ENCODE measurements at places on chromosomes 2 and 18. TPM values are rescaled to one million over a fixed set of nuclear protein-coding genes. Genes with fewer than 3 reads are reported as not detected.

The NDC80 gene
- total RNA-seq = 4.5 TPM

The SIX3 gene
- total RNA-seq = 1.2 TPM

The AGFG1 gene
- total RNA-seq = 73.0 TPM

The SLC8A1 gene
- 187 TPM for total RNA-seq

The RGPD4 gene
- total RNA-seq = not detected

The HDHD2 gene
- 23.6 TPM for total RNA-seq

The TANK gene
- 66.9 TPM for total RNA-seq

The CIB4 gene
- total RNA-seq = not detected

The DPYSL5 gene
- 101 TPM for total RNA-seq

The SOCS6 gene
- total RNA-seq = 53.4 TPM

The ELOA2 gene
- not detected for total RNA-seq

The PLCD4 gene
- total RNA-seq = 1.2 TPM

The ALK gene
- total RNA-seq = 2.0 TPM

The C1QL2 gene
- total RNA-seq = 0.41 TPM

The ASXL3 gene
- total RNA-seq = 87.2 TPM

The ITPRID2 gene
- 31.4 TPM for total RNA-seq

The YWHAQ gene
- 701 TPM for total RNA-seq

The DRC1 gene
- 9.0 TPM for total RNA-seq

The VIL1 gene
- total RNA-seq = not detected

The HRH4 gene
- not detected for total RNA-seq

The IMPA2 gene
- total RNA-seq = 2.9 TPM

The RASGRP3 gene
- 7.7 TPM for total RNA-seq

The SPC25 gene
- 5.3 TPM for total RNA-seq

The CD207 gene
- total RNA-seq = not detected

The FIGN gene
- total RNA-seq = 1.2 TPM

The CDKL4 gene
- 14.7 TPM for total RNA-seq

The RBM43 gene
- total RNA-seq = 2.0 TPM

The SPATS2L gene
- total RNA-seq = 40.8 TPM

The NT5C1B gene
- not detected for total RNA-seq

The ITM2C gene
- total RNA-seq = 110 TPM

The MAL gene
- not detected for total RNA-seq

The DLX2 gene
- total RNA-seq = 2.9 TPM

The LRRTM4 gene
- 46.1 TPM for total RNA-seq

Measured in frontal cortex (tissue), 4 donors.